ENCODE measurements at places on chromosomes 12 and 14.

DNA sequence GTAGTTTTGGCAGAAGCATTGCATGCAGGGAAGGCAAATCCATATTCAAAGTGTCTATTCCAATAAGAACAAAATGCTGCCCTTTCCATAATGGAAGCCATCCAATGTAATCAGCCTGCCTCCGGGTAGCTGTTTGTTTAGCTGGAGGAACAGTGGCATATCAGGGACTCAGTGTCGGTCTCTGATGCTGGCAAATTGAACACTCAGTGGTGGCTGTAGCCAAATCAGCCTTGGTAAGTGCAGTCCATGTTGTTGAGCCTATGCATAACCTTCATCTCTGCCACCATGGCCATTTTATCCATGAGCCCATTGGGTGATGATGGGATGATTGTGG, 147.8 kb upstream of the MAX start:
- DNase-seq, result no peak

DNA sequence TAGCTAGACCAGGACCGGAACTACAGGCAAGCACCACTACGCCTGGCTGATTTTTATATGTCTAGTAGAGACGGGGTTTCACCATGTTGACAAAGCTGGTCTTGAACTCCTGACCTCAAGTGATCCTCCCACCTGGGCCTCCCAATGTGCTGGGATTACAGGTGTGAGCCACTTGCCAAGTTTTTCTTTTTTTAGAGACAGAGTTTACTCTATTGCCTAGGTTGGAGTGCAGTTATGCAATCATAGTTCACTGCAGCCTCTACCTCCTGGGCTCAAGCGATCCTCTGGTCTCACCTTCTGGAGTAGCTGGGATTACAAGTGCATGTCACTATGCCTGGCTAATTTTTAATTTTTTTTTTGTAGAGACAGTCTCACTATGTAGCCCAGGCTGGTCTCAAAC, 201.5 kb upstream of the TBX3 start:
- no peak for DNase-seq

- DNase-seq, result no peak
These were observed 2.4 kb upstream of the HOXC12 start for GRCh38 chr12:53952335-53952694.

GRCh38 chr12:88764781-88765480, 184.7 kb upstream of the KITLG start:
- no peak for DNase-seq

DNA sequence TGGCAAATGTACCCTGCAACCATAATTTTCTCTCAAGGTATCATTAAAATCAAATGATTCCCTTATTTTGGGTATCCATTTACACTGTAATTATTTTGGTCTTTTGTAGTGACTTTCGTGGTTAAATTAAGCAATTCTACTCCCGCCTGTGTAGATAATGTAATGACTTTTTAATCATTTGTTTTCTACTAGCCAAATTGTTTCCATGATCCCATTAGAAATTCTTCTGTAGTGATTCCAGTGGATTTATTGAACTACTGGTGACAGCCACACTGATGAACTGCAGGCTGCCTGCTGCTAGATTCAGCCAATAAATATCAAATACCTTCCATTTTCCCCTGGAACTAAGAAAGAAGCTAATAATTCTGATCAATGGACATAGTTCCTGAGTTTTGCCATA, 96.0 kb downstream of the WIF1 start:
- DNase-seq, result no peak

DNA sequence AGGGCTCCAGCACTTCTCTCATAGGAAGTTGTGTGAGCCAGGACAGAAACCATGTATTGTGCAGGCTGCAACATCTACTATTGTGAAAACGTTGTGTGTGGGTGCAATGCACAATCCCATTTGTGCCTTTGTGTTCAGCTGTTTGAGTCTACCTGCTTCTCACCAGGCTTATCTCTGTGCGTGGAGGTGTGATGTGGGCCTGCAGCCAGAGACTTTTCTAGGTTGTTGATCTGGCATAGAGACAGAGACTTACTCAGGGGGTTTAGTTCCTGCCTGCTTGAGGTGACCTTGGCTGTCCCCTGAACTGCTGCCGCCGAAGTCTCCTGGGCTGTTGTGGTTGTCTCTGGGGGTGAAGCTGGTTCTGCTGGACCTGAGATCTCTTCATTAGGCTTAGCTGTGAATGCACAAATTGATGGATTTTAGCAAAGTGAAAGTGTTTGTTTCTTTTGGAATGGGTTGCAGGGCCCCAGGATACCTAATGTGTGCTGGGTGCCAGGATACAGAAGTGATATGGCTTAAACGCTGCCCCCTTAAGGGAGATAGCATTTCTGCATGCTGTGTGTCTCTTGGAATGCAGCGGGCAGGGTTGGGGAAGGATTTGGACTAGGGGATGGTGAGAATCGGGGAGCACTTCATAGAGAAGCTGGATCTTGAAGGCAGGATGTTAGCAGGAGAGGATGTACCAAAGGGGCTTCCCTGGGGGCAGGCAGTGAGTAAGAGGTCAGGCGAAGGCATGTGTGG, 2.5 kb downstream of the LACRT start:
- DNase-seq, result no peak
